ENCODE measurements at places on chromosomes 7 and 10.

DNA sequence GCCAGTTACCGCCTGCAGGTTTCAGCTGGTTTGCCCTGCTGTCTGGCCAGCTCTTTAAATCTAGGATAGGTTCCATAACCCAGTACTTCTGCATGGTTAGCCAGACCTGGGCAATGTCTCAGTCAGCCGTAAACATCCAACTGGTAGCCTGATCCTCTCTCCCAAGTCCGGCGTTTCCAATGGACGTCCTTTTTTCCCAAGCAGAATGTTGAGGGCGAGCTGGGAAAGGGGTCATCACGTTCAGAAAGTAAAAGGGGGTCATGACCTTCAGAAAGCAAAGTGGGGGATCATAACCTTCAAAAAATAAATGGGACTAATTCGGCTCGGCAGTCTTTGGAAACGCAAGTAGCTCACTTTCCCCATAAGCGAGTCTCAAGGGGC lies 430 bp downstream of the PON3 start:
- DNase-seq: no peak

- DNase-seq: no peak
Observed at GRCh38 chr7:2824026-2824677, 20.0 kb downstream of the GNA12 start.

DNA sequence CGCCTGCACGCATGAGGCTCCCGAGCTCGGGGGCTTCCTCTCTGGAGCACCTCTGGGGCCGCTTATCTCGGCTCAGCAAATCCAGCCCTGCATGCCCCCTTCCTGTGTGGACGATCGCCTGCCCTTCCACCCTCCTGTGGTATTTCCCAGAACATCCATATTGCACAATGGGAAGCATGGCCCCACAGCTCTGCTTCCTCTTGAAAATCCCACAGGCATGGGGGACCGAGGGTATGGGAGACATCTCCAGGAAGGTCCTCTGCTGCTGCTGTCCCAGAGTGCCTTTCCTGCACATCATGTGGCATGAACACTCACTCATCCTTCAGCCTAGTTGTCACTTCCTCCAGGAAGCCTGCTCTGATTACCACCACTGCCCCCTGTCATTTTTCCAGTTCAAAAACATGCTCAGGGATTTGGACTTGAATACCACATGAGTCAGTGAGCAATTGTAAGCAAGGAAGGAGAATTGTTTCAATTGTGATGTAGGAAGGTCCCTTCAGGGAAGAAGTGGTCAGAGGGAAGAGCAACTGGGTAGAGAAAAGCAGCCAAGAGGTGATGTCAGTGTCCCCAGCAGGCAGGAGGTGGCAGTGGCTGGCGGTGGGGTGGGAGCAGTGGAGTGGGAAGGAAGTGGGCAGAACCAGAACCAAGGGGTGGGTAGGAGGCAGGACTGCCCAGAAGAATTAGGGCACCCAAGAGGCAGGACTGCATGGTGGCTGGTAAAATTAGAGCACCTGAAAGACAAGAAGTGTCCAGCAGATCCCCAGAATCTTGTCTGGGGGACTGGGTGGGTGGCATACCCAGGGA lies 67.5 kb upstream of the ZMIZ1 start:
- no peak for DNase-seq

- no peak for DNase-seq
Observed at GRCh38 chr10:36531621-36532020, 593.8 kb upstream of the ANKRD30A start.

DNA sequence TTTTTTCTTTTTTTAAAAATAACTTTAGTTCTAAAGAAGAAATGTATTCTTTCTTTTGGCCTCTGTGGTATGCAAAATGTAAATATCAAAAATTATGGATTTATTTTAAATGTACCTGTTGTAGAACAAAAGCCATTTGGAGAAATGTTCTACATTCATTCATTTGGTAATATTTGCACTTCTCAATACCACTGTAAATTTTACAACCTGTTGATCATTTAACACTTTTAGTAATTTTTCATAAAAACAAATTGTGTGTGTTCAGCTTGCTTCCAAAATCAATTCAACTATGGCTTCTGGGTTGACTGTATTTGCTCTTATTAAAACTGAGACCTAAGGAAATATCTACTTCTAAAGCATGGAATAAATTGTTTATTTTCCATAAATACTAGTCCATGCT lies 2.3 kb upstream of the IGF2BP3 start:
- DNase-seq: no peak

- no peak for DNase-seq
Observed at GRCh38 chr7:55247428-55247827, 117.7 kb upstream of the LANCL2 start.

DNA sequence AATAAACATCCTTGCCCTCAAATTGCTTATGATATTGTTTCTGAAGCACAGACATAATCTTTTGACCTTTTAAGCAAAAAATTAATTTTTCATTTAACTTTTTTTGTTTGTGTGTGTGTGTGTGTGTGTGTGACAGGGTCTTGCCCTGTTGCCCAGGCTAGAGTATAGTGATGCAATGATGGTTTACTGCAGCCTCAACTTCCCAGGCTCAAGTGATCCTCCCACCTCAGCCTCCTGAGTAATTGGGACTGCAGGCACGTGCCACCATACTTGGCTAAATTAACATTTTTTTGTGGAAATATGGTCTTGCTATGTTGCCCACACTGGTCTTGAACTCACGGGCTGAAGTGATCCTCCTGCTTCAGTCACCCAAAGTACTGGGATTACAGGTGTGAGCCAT lies 68.9 kb downstream of the BMPR1A start:
- no peak for DNase-seq

DNA sequence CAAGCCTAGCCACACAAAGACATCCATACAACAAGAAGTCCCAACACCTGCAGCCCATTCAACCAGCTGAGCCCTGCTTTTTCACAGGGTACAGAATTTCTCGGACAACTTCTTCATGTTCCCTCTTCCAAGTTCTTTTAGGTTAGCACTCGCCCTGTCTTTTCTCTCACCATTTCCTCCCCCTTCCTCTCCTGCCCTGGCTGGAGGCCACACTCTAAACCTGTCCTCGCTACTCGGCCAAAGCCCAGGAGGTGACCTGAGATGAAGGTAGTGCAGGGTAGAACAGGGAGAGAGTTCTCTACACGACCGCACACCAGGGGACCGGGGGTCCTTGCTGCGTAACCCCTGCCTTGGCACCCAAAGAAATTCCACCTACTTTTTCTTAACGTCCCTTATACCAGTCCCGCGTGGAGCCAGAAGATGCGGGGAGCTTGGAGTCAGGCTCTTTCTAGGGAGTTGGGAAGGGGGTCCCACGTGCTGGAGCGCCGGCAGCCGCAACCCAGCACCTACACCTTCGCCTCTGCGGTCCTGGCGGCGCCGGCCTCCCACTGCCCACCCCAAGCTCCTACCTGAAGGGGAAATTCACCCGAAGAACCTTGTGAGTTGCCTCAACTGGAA lies 16.0 kb upstream of the DLX6 start:
- no peak for DNase-seq

DNA sequence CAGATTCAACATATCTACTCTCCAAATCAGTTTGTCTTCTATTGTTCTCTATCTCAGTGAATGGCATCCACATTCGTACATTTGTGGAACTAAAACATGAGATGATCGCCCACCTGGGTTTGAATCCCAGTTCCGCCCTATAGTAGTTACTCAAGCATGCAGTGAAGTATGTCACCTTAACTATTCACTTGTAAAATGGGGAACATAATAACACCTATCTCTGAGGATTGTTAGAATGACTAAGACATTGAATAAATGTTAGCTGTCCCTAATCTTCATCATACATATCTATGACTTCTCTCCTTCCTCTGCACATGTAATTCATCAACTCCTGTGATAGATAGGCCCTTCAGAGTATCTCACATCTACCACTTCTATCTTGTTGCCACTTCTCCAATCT lies 24.7 kb downstream of the UBE2D1 start:
- DNase-seq: no peak

- no peak for DNase-seq
Observed at GRCh38 chr7:142962991-142963390, 828 bp upstream of the KEL start.

DNA sequence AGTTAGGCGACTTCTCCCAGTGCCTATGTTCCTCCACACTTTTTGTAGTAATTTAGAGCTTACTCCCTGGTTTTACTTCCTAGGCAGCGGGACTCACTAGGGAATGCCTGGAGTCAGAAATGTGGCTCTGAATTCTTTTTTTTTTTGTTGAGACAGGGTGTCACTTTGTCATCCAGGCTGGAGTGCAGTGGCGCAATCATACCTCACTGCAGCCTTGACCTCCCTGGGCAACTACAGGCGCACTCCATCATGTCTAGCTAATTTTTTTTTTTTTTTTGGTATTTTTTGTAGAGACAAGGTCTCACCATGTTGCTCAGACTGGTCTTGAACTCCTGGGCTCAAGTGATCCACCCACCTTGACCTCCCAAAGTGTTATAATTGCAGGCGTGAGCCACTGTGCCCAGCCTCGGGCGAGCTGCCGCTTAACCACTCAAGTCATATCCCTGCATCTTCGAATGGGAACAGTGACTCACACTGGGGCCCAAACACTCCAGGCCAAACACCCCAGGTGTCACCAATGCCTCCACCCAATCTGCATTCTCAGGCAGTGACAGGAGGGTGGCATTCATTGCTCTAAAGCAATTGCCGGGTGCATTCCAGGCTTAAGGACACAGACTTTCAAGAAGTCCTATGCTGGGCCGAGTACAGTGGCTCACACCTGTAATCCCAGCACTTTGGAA lies 19.6 kb downstream of the RGS10 start:
- no peak for DNase-seq

DNA sequence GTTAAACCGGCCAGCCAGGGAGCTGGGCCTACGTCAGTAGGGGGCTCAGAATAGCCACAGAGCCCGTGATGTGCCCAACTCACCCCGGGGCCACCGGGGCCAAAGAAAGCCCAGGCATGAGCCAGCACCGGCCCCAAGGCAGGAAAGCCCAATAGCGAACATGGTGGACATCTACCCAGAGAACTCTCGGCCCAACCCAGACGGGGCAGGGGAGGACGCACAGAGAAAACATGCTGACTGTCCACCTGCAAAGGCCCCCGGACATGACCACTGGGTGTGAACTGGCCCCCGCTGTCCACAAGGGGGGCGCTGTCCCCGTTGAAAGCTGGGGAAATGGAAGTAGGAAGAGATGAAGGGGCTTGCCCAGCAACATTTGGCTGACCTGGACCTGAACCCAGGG lies 169.2 kb downstream of the PRKAG2 start:
- DNase-seq: no peak

DNA sequence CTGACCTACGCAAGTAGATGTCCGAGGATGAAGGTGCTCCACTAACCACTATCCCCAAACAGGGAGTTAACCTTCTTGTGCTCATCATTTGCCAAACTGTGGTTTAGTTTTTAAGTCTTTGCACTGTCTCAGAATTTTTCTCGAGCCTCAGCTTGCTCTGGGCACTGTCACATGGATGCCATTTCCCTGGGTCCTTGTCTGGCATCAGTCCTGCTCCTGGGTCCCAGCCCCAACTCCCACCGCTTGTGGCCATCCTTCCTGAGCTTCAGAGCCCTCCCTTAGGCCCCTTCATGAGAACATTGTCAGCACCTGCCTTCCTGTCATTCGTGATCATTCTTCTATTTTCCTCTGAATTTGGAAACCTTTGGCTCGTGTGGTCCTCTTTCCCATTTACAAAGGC lies 33.8 kb downstream of the C10orf71 start:
- no peak for DNase-seq
